Psoas muscle (tissue), 8 donors: ENCODE measurements at places on chromosomes 11 and 22. TPM values are rescaled to one million over a fixed set of nuclear protein-coding genes. Genes with fewer than 3 reads are reported as not detected.
A peak's percentile ranks its signal among the peaks of the same experiment; 100 is the strongest.

The DMC1 gene
- total RNA-seq = 0.54 TPM

The ACAT1 gene
- total RNA-seq = 156 TPM

The AMPD3 gene
- total RNA-seq = 120 TPM

The OR8K3 gene
- total RNA-seq = not detected

The DDX10 gene
- 15.4 TPM for total RNA-seq

DNA sequence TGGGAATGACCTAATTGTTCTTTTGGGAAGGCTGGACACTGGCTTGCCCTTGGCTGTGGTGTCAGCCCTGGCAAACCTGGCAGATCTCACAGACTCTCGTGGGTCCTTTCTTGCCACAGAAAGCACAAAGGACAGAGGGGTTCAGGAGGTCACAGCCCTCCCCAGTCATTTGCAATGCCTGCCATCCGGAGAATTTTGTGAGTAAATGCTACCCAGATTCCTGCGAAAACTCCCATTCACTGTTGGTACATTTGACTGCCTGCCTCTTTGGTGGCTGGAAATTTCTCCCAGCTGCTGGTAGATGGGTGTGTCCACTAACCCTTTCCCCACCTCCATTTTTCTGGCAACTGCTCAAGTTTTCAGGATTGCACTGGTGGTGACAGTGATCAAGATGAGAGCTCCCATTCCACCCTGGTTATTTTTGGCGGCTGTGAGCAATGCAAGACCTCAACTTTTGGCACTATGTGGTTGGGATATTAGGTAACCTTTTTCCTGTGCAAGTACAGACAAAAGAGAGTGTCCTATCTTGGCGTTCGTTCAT is 155.7 kb downstream of the NAV2 start:
- DNase-seq = peak; percentile 73

DNA sequence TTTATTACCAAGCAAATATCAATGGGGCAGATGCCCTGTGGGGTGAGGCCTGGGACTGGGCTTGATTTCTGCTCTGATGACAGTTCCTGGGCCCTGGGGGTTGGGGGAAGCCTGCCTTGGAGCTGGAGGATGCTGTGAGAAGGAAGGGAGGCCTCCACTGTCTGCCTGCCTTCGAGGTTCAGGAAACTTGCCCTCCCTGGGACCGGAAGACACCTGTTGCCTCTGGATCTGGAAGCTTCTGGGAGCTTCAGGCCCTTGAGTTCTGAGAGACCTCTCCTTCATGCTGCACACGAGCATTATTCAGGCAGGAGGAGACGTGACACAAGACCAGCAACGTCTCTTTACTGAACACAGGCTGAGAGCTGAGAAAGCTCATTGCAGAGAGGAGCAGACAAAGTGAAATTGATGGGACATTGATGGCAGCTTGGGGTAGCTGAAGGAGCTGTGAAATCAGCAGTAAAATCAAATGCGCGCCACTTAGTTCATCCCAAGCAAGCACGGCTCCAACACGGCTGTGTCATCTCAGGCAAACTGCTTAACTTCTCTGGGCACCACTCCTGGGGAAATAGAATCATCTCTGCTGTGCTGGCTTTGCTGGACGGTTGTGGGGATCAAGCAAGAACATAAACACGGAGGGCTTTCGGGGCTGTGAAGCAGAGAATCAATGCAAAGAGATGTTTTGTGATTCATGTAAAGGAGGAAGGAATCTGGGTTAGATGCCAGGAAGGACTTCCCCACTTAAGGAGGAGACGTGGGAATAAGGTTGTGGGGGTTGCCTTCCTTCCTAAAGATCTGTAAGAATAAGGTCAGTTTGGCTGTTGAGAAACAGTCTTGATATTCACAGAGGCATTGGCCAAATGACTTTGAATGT is 64.5 kb downstream of the TP53I11 start:
- no peak for DNase-seq

- DNase-seq = no peak
Observed at GRCh38 chr22:38935023-38935422, 22.4 kb upstream of the APOBEC3A start.

GRCh38 chr11:66725114-66725513 is 3.9 kb downstream of the SPTBN2 start:
- DNase-seq = no peak

DNA sequence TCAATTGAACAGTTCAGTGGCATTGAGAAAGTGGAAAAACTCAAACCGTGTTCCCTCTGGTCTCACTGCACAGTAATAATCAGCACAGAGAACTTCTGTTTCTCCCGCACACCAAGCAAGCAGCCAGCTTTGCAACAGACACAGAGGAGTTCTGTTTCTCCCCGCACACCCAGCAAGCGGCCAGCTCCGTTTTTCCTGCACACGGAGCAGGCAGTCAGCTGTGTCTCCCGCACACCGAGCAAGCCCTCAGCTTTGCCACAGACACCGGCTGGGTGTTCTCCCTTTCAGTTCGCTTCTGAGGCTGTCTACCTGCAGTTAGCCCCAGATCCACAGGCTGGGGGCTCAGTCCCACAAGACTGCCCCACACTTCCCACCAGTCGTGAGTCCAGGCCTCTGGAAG is 9.9 kb upstream of the TALDO1 start:
- DNase-seq = no peak

DNA sequence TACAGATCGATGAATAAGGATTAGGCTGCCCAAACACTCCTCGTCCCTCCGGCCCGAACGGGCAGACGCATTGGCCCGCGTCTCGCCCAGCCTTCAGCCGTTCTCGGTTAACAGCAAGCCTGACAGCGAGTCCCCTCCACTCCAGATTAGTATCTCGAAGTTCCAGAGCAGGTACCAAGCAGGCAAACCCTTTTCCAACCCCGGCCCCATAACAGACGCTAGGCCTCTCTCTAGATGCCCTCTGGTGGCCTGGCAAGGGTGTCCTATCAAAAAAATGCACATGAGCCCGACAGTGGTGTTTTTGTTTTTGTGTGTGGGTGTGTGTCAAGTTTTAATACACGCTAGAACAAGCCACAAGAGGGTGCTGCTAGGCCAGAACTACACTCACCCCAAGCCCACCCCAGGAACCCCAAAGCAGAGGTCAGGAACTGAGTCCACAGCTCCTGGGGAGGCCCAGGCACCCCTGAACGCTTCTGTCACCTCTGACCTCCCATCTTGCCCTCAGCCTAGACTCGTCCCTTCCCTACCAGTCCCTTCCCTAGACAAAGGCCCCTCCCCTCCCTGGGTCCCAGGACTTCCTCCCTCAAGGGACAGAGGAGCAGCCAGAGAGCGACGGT is 658 bp upstream of the ARFGAP2 start:
- peak; percentile 58 for DNase-seq

GRCh38 chr22:44045145-44045544 is 21.0 kb downstream of the PARVB start:
- DNase-seq = no peak

- no peak for DNase-seq
Observed at GRCh38 chr11:69415411-69416142, 65.9 kb upstream of the LINC01488 start.

DNA sequence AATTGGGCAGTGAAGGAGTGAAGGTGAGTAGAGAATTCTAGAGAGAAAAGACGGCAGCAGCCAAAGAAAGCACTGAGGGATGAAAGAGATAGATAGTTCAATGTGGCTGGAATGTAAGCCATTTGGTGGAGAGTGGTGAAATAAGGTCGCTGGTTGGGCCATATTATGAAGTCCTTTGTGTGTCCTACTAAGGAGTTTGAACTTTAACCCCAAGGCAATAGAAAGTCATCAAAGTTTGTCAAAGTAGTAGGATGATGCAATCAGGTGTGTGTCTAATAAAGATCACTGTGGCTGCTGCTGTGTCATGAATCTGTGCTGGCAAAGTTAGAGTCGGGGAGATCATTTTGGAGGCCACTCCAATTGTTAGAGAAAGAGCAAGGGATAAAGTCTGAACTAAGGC is 18.7 kb downstream of the RNF121 start:
- no peak for DNase-seq

DNA sequence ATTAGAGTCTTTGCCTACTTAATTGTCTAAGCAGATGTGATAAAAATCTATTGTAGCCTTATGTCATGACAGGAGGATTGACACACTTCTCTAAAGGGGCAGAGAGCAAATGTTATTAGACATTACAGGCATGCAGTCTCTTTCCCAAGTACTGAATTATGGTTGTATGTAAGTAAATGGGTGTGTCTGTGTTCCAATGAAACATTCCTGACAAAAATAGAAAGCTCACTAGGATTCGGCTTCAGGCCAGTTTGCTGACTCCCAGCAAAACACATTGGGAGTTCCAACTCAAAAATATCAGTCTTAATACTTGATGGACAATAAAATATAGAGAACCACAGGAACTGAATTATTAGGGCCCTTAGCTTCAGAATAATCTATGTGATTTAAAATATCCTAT is 1480.4 kb downstream of the FAM181B start:
- DNase-seq = no peak

GRCh38 chr22:44994399-44995104 is 15.3 kb downstream of the PHF21B start:
- no peak for DNase-seq

- peak; percentile 83 for DNase-seq
Observed at GRCh38 chr11:2933375-2934020, 4.3 kb upstream of the PHLDA2 start.

DNA sequence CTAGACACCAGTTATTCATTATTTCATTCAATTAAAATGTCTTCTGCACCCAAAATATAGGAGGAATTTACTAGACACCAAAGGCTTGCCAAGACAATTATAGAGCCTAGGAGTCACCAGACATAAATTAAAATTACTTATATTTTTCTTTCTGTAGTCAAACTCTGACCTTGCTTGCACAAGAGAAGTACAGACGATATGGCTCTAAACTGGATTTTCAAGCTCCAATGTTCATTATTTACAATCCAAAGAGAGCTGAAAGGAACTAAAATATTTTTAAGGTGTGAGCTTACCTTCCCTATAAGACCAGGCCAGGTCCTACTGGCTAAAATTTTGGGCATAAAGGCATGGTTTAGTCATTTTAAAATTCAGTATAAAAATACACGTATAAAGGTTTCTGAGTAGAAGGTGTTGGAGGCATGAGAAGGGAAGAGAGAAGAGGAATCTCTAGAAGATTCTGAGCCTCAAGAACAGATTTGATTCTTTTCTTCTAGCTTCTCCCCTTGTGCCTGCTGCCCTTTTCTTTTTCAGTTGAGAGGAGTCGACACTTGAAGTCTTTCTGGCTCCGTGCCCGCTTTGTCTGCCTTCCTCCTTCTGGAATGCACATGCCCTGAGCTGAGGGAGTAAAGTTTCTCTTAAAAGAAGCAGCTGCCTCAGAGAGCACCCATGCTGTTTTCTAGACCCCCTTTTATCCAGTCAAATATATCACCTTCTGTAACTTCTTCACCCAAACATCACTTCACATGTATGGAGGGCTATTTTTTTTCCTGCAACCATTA is 13.5 kb downstream of the C11orf97 start:
- peak; percentile 65 for DNase-seq

DNA sequence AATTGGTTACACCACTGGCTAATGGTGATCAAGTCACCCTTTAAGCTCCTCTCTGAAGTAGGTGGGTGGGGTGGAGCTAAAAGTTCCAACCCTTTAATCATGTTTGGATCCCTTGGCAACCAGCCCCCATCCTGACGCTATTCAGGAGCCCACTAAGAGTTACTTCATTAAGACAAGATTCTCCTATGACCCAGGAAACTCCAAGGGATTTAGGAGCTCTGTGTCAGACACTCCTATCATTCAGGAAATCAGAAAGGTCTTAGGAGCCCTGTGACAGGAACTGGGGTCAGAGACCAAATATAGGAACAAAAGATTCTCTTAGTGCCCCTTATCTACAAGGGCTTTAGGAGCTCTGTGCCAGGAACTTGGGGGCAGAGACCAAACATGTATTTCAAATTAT is 141.3 kb downstream of the ATG16L2 start:
- DNase-seq = no peak

DNA sequence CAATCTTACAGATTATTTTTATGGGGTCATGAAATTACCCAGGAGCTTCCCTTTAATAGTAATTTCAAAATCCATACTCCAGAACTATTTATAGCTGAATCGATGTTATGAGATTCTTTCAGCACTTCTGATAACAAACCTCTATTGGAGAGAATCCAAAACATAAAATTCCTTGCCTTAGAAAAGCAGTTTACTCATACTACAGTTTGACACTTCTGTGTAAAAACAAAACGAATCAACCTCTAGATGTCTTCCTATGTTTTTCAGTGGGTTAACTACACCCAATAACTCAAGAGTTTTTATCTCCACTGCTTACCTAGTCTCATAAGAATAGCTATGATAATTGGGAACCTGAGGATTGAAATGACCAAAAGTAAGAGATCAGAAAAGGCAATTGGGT is 35.6 kb downstream of the KIF18A start:
- no peak for DNase-seq

DNA sequence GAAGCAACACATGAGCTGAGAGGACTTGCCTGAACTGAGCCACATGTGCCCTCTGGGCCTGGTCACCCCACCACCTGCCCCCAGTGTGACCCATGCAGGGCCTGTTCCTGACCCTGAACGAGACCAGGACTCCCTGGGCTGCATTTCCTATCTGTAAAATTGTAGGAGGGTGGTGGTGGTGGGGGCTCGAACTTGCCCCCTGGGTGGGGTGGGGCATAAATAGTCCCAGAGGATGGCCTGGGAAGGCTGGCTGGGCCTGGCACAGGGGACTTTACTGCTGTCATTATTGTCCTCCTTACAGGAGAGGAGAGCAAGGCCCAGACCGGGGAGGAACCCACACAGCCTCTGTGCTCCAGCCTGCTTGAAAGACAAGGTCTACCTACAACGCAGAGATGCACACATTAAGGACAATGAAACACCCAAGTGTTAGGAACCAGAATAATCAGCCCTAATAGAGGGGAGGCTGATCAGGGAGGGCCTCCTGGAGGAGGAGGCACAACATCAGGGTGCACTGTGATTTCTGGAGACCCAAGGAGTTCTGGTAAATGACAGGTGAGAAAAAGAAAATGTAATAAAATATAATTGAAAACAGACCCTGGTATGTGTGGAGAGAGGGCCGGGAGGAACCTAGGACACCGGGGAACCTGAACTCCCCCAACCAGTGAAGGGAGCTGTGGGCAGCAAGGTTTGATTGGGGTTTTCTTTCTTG is 2.8 kb upstream of the AIFM3 start:
- no peak for DNase-seq

GRCh38 chr11:2205214-2205720 is 33.7 kb upstream of the TH start:
- DNase-seq = no peak

DNA sequence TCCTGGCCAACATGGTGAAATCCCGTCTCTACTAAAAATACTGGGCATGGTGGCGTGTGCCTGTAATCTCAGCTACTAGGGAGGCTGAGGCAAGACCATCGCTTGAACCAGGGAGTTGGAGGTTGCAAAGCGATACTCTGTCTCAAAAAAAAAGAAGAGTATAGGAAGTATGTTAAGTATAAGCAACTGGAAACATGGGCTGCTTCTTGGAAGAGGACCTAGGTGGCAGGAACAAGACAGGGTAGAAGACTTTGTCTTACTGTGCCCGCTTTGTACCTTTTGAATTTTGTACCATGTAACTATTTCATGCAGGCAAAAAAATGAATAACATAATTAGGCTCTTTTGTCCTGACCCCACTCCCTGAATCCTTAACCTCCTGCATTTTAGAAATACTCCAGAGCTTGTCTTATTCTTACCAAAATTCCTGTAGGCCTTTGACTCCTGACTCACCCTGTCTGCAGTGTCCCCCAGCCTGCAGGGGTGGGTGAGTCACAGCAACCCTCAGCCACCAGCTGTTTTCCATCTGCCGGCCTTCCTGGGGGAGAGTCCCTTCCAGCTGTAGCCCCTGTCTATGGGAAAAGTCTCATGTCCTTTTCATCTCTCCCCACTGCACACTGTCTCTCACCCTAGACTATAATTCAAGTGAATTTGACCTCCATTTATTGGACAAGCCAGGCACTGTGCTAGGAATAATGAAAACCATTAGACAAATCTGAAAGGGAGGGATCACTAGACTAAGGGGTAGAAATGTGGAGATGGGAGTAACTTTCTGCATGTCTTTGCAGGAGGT is 41.8 kb downstream of the TXN2 start:
- DNase-seq = no peak

GRCh38 chr11:117560780-117561530 is 233.3 kb downstream of the CEP164 start:
- DNase-seq = no peak
